ENCODE measurements at places on chromosomes 5 and 9.

DNA sequence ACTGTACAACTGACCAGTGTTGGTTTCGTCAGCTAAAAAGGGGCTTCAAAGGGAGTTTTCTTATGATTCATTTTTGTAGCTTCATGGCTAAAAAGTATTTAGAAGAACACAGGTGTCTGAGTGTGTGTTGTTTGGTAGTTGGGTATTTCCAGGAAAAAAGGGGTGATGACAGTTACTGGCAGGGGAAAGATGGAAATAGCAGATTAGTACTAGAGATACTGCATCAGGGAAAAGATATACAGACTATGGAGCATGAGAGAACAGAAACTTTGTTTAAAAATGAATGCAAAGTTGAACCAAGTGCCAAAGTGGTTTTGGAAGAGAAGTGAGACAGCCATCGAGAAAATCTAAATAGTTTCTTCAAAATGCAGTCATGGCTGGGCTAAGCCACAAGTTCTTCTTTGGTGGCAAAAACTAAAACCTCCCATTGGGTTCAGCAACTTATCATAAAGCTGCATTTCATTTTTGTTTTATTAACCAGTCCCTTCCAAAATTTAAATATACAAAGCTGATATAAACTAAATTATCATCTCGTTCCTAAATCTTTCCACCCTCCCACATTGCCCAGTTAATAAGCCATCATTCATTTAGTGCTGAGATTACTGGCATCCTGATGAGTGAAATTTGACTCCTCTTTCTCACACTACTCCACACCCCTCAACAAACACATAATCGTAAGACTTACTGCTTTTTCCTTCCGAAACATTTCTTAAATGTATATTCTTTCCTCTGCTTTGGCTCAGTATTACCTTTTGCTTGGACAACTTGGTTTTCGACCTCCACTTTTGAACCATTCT, 33.5 kb downstream of the ELL2 start:
- DNase-seq: no peak

DNA sequence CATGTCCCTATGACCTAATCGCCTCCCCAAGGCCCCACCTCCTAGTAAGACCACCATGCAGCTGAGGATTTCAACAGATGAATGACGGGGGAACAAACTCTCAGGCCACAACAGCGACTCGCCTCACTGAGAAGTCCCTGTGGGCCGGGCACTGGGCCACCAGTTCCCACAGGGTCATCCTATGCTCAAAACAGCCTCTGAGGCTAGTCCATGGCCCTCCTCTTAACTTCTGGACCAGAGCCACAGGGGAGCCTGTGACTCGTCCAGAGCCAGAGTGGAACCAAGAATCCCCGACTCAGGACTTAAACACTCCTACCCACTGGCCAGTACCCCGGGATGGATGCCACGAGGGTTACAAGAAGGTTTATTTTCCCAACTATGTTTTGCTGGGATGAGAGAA, 12.3 kb downstream of the GFPT2 start:
- no peak for DNase-seq

DNA sequence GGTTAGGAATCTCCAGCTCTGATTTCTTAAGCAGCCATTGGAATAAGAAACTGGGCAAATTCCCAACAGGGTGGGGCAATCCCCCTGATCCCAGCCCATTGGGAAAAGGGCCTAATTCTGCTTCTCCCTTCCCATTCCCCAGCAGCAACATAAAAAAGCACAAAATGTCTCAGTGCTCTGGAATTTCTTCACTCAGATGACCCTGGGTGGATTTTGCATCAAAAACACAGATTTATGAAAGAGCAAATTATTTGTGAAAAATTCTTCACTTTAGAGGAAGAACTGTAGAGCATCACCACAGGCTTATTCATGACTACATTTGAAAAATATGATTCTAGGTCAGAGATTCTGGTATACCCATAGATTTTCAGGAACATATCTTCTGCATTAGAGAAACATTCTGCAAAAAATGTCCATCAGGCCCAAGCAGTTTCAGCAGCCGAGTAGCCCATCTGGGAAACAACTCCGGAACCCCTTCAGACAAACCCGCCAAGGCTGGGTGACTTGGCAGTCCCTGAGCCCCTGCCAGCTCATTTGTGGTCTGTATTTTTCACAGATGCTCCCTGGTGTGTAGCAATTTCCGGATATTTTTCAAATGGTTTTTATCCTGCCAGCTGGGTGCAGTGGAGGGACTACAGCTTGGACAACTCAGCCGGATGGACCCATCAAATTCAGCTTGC, 102.1 kb upstream of the RANBP3L start:
- no peak for DNase-seq

DNA sequence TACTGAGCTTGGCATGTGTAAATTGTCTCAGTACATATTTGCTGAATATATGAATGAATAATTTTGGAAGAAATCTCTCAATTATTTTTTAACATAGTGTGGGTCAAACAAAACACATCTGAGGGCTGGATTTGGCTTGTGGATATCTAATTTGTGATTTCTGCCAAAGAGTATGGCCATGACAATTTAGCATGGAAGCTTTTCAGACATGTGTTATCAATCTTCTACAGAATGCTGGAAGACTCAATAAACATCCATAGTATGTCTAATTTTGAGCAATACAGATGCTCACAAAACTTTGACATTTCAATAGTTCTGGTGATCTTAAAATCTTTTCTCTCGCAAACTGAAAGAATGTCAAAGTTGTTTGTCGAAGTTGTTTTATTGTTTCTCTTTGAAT, 214.1 kb upstream of the ANKH start:
- no peak for DNase-seq

- no peak for DNase-seq
Observed at GRCh38 chr5:157059093-157059539, at the start of gene HAVCR1. HAVCR1 (minus strand) TSS chr5:157059116; CDS start chr5:157057943, 1,173 bp downstream.

DNA sequence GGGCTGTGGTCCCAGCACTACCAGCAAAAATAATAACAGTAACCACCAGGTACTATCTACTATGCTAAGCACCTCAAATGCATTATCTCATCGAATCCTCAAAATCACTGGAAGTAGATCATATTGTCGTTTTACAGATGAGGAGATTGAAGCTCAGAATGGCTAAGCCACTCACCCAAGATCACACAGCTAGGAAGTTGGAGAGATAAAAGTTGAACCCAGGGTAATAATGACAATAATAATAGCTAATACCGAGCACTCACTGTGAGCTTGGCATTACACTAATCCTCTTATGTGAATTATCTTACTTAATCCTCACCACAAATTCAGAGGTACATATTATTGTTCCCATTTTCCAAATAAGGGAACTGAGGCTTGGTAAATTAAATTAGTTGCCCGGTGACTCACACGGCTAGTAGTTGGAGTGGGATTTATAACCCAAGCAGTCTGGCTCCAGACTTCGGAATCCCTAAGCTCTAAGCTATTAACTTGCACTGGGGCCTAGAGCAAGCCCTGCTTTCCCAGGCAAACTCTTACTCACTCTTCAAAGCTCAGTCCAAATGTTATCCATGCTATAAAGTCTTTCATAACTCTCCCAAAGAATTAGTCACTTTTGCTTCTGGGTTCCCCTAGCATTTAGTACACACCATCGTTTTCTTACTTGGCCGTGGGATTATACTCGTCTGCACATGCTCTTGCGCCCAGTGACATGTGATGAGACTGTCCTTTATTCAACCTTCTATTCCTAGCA, 3.8 kb downstream of the ARSI start:
- no peak for DNase-seq

GRCh38 chr5:65261499-65261898, 220.2 kb downstream of the ADAMTS6 start:
- no peak for DNase-seq

DNA sequence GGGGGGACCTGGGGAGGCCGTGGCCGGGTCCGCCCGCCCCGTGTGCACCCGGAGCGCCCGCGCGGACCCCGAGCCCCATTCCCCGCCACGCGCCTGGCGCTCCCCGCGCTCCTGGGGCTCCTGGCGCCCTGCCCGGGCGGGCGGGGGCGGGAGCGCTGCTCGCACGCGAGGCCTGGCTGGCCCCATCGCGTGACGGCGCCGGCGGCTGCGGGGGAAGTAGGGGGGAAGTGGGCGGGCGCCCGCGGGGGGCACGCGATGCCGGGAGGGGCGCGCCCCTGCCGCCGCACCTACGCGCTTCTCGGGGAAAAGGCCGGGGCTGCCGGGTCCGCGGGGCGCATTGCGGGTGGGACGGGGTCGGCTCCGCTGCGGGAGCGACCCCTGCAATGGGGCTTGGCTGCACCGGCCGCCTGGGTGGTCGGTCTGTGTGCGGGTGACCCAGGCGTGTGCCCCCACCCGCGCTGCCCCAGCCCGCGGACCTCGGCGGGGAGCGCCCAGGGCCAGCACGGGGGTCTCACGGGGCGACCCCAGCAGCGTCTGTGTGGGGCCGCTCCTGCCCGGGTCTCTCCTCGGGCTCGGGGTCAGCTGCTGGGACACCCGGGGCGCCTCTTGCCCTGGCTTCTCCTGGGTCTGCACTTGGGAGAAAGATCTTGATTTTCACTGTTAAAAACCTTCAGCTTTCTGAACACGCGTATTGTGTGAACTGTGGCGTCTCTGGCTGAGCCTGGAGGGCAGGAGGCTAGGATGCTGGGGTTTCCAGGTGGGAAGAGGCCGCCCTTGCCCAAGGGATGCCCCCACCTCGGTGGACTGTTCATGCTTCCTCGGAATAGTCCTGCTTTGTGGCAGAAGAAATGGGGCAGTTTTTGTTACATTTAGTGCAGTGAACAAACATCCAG, 52.4 kb downstream of the AHRR start:
- DNase-seq: peak; percentile 60

DNA sequence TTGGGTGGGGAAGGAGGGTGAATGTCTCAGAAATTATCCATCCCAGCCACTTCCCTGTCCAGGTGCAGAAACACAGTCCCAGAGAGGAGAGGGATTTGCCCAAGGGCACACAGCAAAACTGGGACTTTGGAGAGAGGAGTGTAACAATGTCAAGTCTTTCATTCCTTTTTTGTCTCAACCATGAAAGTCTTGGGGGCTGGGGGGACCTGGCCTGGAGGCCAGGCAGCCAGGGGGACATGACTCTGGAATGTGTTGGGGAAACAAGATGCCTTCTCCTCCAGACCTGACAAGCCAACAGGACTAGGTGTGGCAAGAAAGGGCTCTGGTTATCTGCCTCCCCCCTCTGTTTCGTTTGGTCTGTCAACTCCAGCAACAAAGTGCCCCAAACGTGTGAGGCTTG, 13.9 kb upstream of the HAND1 start:
- DNase-seq: no peak

GRCh38 chr9:27499451-27499850, 24.6 kb upstream of the IFNK start:
- no peak for DNase-seq

GRCh38 chr9:105401651-105402050, 46.2 kb upstream of the FSD1L start:
- DNase-seq: no peak

GRCh38 chr5:31413030-31413812, 118.7 kb downstream of the DROSHA start:
- DNase-seq: no peak

DNA sequence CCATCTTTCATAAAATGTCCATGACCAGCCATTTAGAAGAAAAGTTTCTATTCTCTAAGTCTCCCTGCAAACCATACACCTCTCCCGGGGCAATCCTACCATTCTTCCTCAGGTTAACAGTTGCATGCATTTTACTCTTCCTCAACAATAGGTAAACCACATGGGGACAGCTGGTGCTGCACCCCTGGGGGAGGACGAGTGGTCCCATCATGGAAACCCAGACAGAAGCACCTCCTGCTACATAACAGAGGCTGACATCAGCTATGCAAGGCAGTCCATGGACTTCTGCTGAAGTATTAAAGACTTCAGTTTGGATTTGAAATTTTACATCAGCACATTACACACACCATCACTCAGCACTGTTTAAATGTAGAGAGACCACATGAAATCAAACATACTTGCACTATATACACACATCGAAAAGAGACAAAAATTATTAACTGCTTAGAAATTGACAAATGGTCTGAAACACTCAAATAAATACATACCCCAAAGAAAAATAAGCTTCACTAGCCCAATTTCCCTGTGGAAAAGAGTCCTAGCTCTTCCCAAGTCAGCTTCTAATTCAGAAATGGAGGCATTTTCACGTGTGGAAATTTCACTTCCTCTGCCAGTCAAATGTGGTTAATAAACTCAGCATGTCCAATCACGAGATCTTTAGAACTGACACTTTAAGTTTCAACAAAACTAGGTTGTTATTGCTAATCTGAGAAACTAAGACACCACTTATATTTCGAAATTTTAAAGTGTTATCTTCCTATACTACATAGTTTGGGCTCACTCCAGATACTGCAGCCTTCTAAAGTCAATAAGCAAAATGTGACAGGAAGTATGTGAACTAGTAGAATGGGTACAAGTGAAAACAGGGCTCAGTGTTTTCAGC, 173.4 kb downstream of the ROR2 start:
- no peak for DNase-seq

DNA sequence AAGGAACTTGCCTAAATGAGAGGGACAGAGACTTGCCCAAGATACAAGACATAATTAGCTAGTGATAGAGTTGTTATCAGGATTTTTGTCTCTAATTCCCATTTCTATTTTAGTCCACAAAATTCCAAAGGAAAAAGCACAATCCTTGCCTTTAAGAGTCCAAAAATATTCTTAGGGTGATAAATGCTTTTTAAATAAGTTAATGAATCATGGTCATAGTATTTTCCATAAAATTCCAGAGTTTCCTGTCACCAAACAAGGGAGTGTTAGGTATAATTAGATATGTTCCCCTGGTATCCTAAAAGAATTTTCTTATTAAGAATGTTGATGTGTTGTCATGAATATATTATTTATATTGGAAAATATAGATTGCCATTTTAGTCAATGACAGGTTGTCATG, 21.8 kb upstream of the CEP72 start:
- no peak for DNase-seq

DNA sequence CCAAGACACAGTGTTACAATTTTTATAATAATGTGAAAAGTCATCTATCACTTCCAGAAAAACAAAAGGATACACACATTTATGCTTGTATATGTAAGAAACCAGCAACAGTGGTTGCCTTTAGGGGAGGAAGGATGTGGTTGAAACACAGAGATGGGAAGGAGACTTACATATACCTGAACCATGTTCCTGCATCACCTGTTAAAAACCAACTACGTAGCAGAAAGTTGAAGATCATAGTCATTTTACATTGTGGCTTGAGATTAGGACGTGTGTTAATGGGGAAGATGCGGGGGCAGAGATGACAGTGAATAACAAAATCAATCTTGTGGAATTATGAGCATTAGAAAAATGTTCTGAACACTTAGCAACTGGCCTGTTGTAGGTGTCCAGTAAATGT, 307.3 kb downstream of the MLLT3 start:
- no peak for DNase-seq

Measured in left hindlimb (tissue), 1 donor.